Stromal cell of bone marrow (primary cell): ENCODE measurements at places on chromosomes 1 and 21.
A peak's percentile ranks its signal among the peaks of the same experiment; 100 is the strongest.

DNA sequence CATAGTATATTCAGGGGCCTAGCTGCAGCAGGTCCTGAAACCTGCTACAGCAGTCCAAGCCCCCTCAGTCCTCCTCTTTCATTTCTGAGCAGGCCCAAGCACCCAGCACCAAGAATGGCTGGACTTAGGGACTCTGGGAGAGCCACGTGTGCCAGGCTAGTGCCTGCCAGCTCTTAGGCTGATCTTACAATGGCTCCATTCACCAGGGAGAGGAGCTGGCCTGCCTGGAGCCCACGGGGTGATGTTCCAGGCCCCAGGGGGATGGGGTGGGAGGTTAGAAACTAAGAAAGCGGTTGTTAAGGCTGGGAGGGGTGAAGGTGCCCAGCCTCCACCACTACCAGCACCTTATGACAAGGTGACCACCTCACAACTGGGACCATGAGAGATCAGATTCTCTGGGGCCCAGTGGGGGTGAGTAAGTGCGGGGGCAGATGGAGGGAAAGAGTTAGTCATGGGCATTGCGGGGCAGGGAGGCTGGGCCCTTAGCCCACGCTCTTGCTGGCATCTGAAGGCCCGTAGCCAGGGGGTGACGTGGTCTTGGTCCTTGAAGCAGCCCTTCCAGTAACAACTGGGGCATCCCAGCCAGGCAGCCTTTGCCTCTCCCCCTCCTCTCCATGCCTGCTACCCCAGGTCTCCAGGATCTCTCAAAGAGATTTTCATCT is 30.3 kb upstream of the CLIC4 start:
- peak; percentile 54 for DNase-seq

GRCh38 chr1:172452536-172453152 is 8.8 kb upstream of the PIGC start:
- DNase-seq, result no peak

GRCh38 chr1:226646026-226646869 is 92.8 kb downstream of the ITPKB start:
- no peak for DNase-seq

- DNase-seq, result no peak
Measured at GRCh38 chr1:234262754-234263105, 110.5 kb upstream of the COA6 start.

DNA sequence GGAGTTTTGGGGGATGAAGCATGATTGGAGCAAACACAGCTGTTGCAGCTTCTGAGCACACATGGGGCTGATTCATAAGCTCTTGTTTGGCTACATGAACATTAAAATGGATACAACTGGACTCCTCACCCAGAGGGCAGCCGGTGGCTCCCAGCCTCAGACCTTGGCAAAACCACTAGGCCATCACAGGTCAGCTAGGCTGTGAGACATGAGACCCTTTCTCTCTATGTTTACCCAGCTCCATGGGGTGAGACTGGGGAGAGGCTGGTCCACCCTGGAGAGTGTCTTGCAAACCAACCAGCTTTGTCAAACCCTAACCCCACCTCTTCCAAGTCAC is 388.7 kb downstream of the PTPRU start:
- no peak for DNase-seq

DNA sequence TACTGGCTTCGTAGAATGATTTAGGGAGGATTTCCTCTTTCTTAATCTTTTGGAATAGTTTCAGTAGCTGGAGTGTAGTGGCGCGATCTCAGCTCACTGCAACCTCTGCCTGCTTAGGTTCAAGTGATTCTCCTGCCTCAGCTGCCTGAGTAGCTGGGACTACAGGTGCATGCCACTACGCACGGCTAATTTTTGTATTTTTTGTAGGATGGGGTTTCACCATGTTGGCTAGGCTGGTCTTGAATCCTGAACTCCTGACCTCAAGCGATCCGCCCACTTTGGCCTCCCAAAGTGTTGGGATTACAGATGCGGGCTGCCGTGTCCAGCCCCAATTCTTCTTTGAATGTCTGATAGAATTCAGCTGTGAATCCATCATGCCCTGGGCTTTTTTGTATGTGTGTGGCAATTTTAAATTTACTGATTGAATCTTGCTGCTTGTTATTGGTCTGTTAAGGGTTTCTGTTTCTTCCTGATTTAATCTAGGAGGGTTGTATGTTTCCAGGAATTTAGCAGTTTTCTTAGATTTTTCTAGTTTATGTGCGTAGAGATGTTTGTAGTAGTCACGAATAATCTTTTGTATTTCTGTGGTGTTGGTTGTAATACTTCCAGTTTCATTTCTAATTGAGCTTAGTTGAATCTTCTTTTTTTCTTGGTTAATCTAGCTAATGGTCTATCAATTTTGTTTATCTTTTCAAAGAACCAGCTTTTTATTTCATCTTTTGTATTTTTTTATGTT is 15.3 kb downstream of the MAN1C1 start:
- no peak for DNase-seq
